ENCODE measurements at places on chromosomes 11 and 22.

DNA sequence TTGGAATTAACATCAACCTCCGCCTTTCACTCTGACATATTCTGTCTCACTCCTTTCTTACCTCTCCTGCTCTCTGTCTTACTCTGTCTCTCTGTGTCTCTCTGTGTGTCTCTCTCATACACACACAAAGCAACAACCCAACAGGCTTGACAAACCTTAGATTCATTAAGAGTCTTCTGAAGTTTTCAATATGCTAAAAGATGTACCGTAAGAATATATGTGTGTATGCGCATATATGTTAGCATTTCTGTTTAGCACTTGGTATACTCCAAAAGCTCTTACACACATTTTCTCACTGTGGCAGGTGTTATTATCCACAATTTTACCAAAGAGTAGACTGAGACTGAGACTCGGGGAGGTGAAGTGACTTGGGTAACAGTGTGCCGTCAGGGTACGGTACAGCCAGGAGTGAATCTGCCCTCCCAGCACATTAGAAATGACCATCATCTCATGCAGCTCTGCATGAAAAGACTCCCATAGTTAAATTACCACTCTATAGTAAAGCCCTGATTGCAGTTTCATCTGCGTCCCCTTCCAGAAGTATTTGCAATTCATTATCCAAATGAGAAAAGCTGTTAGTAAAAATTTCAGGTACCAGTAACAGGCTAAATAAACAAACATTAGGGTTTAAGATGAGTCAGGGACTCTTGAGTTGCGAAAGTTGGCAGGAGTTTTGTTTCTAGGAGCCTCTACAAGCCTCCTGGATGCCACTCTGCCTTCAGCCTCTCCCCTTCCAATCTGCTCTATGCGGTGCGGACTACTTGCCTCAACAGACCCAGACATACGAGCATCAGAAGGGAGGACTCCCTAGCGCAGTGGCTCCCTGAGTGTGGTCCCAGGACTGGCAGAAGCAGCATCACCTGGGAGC is 195.2 kb upstream of the TMEM45B start:
- no peak for DNase-seq

DNA sequence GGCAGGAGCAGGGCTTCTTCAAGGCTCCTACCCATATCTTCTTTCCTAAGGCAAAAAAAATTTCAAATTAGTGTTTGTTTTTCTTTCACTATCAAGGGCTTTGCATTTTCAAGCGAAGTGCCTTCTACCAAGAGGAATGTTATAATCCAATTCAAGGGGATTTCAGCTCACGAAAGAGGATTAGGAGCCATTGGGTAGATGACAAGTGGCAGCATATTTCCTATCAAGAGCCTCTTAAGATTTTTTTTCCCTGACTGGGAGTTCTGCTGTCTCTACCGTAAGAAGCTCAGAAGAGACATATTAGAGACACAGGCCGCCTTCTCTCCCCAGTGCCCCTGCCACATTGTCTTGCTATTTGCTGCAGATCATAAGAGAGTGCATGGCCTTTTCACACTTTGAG is 55.9 kb upstream of the BMAL1 start:
- DNase-seq, result no peak

DNA sequence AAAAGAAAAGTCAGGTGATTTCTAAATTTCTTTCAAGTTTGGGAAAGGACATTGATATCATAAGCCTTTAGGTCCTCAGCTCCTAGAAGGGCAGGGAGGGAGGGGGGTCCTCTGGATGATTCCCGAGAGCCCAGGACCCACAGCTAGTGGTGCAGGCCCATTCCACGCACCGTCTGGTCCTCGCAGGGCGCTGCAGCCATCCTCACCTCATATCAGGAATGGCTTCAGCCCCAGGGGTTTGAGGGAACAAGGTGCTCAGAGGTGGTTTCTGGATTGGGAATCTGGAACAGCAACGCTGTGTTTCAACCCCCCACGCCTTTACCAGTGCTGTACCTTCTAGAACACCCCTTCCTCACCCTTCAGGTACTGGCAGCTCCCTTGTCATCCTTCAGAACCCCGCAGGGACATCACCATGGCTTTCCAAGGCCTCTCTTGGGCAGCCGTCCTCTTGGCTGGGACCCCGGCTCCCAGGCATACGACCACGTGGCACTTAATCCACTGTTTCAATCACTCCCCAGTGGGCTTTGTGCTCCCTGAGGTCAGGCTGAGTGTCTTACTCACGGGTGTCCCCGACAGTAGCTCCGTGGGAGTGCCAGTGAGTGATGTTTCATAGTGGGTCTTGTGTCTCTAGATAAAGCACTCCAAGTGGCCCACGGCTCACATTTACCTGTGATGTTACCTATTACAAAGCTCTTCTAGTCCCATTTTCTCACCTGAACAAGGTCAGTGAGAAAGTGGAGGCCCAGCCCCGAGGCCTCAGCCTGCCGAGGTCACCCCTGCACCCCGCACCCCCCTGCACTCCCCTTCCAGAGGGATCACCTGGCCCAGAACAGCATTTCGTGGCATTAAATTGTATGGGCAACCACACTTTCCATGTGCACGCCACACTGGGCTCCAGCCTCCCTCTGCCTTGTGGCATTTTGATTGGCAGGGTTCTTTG is 93.9 kb downstream of the MORC2 start:
- DNase-seq, result no peak

DNA sequence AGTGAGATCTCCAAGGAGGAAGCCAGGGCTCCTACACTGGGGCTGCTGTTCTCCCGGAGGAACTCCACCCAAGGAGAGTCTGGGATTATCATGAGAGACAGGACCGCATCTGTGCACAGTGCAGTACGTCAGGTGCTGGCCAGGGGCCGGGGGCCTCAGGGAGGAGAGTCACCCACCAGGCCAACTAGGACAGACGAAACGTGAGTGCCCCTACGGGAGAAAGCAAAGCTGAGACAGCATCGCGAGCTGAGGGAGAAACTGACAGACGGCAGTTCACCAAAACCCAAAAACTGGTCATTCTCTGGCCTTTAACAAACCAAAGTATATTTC is 273.4 kb downstream of the BRD1 start:
- DNase-seq, result no peak

DNA sequence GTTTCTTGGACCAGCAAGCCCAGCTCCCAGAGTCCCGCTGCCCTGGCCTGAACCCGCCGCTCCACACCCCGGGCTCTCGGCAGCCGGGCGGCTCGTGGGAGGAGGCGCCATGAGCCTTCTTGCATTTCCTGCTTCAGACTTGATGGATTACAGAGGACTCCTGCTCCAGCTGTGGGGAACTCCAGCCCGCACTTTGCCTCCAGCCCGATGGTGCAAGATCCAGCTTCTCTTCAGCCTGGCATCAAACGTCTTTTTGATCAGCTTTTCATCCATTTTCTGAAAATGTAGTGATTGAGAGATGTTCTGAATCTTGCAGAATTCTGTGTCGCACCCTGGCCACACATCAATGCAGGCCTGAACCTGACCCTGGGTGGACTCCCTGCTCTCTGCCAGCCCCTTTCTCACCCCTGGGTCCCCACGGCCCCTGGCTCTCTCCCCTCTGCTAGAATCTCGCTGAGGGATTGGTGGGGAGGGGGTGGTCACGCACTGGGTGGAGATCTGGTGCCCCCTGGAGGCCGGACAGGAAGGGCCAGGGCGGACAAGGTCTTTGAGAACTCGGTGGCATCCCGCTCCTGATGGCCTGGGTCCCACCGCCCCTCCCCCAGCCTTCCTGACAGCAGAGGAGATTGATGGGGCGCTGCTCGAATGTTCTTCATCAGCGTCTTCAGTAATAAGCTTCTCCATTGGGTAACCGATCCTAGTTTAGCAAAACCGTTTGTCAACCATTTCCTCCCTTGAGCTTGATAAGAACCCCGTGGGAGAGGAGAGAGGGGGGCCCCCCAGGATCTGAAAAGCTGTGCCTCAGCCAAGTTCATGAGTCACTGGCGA is 12.1 kb upstream of the NFAM1 start:
- DNase-seq, result peak; percentile 37

DNA sequence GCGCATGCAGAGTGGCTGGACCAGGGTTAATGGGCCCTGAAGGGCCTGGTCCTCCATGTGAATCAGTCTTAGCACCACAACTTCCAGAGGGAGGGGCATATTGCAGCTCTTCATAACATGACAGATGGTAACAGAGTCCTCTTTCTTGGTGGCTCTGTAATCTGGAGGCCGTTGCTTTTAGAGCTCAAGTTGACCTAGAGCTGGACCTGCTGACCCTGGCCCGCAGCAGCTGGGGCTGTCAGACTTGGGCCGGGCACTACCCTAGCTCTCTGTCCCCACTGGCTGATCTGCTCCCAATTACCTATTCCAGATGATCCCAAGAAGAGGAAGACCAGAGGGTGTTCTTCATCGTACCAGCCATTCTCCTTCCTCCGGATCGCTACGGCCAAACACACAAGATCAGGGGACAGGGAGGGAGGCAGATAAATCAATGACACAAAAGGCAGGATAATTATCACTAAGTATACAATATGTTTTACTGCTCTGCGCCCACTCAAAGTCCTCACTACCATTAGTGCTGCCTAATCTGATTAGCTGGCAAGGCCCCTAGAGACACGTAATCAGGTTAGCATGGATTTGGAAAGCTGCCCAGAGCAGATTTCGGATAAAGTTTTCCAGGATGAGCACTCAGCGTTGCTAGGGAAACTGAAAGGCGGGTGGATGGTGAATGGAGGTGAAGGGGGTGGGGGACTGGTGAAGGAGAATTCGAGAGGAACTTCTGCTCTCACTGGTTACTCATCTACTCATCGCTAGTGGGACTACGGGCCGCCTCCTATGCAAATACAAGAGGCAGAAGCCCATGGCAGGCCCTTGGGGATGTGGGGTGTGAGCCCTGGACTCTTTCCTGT is 64.5 kb upstream of the PHOX2A start:
- DNase-seq, result no peak

DNA sequence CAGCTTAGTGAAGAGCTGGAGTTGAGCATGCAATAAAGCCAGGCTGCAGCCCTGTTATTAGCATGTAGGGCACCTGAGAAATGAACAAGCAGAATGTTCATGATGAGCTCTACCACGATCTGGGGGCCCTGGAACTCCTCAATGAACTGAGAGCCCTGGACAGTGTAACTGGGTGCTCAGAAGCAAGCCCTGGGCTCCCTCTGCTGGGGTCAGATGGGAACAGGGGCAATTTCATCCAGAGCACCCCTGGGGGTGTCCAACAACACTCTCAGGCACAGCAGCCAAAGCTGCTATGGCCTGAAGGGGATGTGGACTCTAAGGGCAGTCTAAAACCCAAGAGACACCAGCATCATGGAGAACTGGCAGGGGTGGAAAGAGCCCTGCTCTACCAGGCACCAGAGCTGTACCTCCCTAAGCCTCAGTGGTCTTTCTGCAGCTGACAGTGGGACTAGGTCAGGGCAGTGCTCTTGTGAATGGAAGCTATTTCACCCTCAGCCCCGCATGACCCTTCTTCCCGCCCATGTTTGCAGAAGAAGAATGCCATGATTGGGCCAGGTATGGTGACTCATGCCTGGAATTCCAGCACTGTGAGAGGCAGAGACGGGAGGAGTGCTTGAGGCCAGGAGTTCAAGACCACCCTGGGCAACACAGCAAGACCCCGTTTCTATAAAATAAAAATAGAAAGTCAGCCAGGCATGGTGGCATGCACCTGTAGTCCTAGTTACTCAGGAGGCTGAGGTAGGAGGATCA is 28.9 kb downstream of the THOC5 start:
- no peak for DNase-seq

- DNase-seq, result no peak
Measured at GRCh38 chr11:8016440-8016839, 29.3 kb downstream of the EIF3F start.

GRCh38 chr11:61539831-61540357 is 31.3 kb downstream of the LRRC10B start:
- DNase-seq, result no peak

GRCh38 chr11:13008625-13009475 is at the start of gene RASSF10:
Gene RASSF10 (plus strand): TSS chr11:13009316. CDS start chr11:13009577, 261 bp downstream.
- DNase-seq, result no peak

DNA sequence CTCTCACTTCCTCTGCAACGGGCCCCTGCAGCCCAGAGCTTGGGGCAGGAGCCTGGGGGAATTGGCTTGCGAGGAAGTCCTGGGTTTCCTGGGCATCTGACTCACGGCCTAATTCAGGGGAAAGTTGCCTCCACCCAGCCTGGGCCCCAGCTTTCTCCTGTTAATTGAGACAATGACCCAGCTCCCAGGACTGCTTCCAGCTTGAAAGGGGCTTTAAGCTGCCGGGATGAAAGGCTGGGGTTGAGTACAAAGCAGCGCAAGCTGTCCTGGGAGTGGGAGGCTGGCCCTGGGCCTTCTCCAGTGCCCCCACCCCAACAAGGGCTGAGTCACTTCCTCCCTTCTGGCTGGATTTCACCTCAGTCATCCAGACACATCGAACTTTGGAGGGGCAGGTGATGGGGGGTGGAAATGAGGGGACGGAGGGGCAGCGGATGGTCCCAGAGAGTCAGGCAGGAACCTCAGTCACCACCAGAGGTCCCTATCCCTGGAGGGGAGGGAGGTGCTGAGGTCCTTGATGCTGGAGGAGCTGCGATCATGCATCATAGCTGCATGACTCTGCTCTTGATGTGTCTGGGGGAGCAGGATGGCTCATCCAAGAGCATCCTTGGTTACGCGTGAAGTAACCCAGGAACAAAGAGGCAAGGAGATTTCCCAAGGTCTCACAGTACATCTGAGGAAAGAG is 30.1 kb upstream of the OAF start:
- DNase-seq, result no peak

- DNase-seq, result no peak
Measured at GRCh38 chr22:39959640-39960447, at the start of gene TMA7B. Gene TMA7B (plus strand): TSS chr22:39960397. CDS start chr22:39964375, 3,978 bp downstream.

GRCh38 chr11:62487738-62488551 is 58.7 kb downstream of the AHNAK start:
- DNase-seq, result no peak

DNA sequence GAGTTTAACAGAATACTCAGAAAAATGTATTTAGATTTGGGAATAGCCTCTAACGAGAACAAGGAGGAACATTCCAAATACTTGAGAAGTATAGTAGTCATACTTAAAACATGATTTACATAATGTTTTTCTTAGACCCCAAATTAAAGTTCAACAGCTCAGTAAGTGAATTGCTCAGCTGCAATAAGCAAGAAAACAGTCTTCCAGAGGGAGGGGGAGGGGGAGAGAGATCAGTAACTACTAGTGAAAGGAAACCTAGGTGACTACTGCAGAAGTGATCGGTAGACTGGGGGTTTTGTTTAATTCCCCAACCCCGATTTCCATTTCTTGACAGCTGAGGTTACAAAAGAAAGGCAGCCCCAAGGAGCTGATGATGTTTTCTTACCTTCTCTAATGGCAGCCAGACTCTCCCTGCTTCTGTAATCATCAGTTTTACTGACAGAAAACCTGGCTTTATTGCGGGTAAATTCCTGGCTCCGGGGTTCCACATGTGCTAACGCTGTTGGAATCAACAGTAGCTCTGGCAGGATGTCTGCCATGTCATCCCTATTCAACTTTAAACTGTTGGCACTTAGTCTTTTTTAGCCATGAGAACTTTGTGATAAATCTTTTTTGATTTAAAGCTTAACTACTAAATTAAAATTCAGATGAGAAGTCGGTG is 82.4 kb upstream of the BIRC3 start:
- no peak for DNase-seq

- DNase-seq, result no peak
Measured at GRCh38 chr11:106091480-106092123, 14.1 kb downstream of the AASDHPPT start.
